ENCODE measurements at places on chromosomes 6 and 20. TPM values are rescaled to one million over a fixed set of nuclear protein-coding genes. Genes with fewer than 3 reads are reported as not detected.

Gene COL10A1
- polyA plus RNA-seq = 0.18 TPM

- peak; percentile 71 for DNase-seq
These were observed 23.3 kb upstream of the TOP1 start for GRCh38 chr20:41005361-41005729.

- no peak for DNase-seq
These were observed 34.9 kb upstream of the TNFAIP3 start for GRCh38 chr6:137832110-137832509.

DNA sequence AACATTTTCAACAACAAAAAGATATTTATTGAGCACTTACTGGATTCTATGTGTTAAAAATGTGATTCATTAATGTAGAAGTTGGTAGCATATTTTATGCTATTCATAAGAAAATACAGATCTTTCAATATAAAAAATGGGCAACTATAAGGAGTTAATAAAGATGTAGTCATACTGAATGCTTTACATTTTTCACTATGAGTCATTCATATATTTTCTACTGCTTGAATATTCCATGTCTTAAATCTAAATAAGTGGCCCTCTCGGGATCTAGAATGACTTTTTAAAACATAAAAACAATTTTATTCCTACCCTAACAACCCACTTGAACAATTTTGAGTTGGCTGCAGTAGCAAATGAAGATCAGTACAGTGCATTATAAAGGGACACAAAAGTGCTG lies 362.1 kb downstream of the PHF3 start:
- no peak for DNase-seq

- no peak for DNase-seq
These were observed 80.8 kb downstream of the PLEKHG1 start for GRCh38 chr6:150680510-150680909.

- DNase-seq = no peak
These were observed 49.4 kb upstream of the CD83 start for GRCh38 chr6:14068133-14068532.

GRCh38 chr6:96834070-96834469 lies 3.2 kb downstream of the GPR63 start:
- DNase-seq = no peak

Measured in hindlimb muscle (tissue), 1 donor.